ENCODE measurements at places on chromosomes 16 and 17.
A peak's percentile ranks its signal among the peaks of the same experiment; 100 is the strongest.

DNA sequence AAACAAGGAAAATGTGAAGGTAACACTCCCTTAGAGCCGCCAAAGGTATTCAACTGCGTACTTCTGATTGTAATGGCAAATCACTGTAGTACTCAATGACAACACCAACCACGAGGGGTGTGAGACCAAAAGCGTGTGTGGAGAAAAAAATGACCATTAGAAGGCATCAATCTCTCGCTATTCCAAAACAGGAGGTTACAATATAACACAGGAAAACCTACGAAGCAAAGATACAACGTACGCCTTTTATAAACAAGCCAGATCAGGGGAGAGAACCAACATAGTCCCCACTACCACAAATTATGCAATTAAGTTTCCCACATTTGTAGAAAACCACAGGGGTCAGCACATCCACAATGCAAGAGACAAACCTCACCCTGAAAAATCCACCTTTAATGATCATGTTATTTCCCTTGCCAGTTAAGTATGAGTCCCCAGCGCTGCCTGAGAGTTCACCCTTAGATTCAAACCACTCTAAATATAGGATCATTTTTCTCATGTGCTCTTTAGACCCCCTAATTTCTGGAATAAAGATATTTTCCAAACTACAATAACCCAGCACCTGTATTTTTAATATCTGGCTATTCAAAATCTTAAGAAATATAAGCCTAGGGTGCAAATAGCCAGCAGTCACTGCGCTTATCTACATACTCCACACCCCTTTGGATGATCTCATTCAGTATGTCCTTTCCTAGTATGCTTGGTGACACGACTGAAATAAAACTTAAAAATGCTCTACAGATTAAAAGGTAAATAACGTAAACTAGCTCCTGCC is 12.4 kb downstream of the TEX14 start:
- peak; percentile 100 for DNase-seq

DNA sequence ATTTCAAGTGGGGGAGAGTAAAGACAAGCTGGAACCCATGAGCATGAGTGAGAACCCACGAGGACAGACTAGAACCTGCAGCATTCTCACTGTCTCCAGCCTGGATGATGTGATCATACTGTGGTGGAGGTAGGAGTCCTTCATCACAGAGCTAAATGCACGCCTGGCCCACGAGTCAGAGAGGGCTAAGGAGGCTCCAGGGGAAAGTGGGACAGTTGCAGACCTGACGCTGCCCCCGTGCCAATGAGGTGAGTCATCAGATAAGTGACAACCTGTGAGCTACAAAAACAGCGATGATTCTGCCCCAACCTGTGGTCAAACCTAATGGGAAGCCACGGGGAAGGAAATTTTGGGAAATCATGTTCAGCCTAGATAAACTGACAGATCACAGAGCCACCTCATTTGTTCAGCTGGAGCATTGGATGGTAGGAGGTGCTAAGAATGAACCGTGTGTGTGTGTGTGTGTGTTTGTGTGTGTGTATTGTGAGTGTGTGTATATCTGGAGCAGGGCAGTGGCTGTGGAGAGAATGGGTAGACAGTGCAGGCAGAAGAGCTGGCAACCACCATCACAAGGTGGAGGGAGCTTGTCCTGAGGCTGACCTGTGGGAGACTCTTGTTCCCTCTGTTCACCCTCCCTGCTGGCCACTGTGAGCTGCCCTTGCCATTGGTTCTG is 131.8 kb downstream of the UTP18 start:
- peak; percentile 32 for DNase-seq

DNA sequence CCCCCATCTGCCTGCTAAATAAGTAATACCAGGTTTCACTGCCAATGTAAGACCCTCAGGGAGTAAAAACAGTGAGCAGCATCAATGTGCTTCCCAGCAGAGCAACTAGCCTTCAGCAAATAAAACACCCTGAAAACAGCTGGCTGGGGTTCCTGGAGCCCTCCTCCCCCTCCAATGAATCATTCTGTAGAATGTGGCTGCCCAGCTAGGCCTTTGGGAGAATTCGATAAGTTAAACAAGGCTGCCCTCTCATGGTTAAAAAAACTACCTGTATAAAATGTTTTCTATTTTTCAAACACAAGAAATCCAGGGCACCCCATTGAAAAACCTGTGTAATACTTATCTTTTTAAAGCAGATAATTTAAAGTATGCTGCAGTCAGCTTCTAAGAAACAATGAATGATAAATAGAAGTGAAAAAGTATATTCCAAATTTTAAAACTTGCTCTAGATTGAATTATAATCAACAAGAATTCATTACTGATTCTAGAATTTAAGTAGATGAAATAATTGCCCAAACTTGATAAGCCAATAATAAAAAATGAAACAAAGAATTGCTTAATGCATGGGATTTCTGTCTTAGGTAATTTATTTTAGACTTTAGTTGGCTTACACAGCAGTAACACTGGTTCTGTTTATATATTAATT is 9.4 kb upstream of the TOM1L1 start:
- DNase-seq = peak; percentile 57

DNA sequence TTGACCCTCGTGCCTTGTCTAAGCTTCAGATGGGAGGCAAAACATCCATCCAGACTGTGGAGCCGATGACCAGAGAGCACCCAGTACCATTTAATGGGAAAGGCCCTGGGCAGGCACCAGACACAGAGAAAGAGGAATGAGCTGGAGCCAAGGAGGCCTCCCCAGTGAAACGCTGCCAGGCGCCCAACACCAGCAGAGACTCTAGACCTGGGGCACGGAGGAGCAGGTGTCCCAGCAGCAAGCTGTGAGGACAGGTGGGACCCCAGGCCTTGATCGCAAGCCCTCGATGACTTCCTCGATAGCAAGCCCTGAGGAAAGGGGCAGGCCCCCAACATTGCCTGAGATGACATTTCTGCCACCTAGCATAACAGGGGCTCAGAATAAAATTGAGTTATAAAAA is 62.2 kb upstream of the SIAH1 start:
- DNase-seq = no peak

- DNase-seq = no peak
These were observed 24.6 kb upstream of the ZFP90 start for GRCh38 chr16:68514511-68514910.

- no peak for DNase-seq
These were observed 231.4 kb upstream of the WSCD1 start for GRCh38 chr17:5838661-5839300.

- DNase-seq = no peak
These were observed 147.4 kb upstream of the SDK2 start for GRCh38 chr17:73791631-73792030.

DNA sequence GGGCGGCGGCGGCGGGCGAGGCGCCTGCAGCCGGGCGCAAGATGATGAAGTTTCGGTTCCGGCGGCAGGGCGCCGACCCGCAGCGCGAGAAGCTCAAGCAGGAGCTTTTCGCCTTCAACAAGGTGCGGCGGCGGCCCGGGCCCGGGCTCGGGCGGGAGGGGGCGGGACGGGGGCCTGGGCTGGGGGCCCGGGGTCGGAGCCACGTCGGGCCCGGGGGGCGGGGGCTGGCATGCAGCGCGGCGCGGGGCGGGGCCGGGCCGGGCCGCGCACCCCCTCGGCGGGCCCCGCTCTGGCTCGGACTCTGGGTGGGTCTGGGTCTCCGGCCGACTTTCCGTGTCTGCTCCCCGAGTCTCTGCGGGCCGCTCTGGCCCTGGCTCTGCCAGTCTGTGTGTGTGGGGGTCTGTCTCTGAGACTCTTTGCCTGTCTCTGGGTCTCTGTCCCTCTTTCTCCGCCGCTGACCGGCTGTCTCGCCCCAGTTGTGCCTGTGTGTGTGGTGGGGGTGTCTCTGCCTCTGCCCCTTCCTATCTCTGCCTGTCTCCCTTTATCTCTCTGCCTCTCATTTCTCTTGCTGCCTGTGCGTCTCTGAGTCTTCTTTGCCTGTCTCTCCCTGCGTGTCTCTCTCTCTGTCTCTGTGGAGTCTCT is 328 bp downstream of the LLGL1 start:
- no peak for DNase-seq

GRCh38 chr17:72121164-72122009 is 567 bp downstream of the SOX9 start:
- no peak for DNase-seq

- no peak for DNase-seq
These were observed 89.1 kb downstream of the ELAC2 start for GRCh38 chr17:12928736-12929135.

DNA sequence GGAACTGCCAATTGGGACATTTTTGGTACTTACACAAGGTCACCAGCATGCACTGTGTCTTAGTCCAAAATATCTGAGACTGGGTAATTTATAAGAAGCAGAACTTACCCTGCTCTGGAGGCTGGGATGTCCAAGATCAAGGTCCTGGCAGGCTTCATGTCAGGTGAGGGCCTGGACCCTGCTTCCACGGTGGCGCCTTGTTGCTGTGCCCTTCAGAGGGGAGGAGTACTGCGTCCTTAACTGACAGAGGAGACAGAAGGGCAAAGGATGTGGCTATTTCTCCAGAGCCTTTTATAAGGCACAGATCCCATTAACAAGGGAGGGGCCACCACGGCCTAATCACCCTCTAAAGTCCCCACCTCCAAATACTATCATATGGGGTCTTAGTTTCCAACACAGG is 178.9 kb downstream of the C16orf95 start:
- DNase-seq = no peak

- peak; percentile 71 for DNase-seq
These were observed 28.3 kb upstream of the CDC42EP4 start for GRCh38 chr17:73340093-73340596.

DNA sequence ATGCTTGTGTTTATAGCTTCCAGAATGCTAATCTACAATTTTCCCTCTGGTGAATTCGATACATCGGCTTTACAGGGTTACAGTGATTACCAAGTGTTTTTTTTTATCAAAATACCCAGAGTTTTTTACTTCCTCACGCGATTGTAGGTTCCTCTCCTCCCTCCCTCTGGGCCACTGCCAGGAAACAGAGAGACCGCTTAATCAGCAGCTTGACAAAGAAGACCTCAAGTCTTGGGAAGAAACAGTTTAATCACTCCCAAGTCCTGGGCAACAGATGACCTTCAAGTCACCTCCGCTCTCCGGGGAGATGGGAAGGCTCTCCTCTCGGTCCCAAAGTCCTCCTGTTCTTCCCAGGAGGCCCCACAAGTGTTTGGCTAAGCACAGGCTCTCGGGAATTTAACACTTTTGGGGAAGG is 23.5 kb downstream of the SMTNL2 start:
- DNase-seq = no peak

GRCh38 chr17:40354221-40355122 is 10.1 kb downstream of the GJD3 start:
- no peak for DNase-seq

DNA sequence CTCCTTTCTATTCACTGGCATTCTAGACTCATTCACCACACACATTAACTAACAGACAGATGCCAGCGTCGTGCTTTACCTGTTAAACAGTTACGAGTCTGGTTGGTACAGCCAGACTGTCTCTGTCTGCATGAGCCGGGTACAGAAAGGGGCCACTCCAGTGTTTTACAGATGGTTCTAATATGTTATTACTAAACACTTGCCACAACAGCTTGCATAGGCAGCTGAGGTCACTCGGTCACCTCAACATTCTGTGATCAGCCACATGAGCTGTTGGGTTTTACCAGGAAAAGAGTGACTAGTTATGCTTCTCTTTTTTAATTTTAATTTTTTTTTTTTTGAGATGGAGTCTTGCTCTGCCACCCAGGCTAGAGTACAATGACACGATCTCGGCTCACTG is 25.2 kb downstream of the CD300A start:
- DNase-seq = no peak

DNA sequence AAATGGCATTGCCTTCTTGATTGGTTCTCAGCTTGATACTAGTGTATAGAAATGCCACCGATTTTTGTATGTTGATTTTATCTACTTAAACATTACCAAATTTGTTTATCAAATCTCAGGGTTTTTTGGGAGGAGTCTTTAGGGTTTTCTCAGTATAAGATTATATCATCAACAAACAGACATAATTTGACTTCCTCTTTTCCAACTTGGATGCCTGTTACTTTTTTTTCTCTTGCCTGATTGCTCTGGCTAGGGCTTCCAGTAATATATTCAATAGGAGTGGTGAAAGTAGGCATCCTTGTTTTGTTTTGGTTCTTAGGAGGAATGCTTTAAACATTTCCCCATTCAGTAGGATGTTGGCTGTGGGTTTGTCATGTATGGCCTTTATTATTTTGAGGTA is 29.1 kb downstream of the EFCAB13 start:
- no peak for DNase-seq

DNA sequence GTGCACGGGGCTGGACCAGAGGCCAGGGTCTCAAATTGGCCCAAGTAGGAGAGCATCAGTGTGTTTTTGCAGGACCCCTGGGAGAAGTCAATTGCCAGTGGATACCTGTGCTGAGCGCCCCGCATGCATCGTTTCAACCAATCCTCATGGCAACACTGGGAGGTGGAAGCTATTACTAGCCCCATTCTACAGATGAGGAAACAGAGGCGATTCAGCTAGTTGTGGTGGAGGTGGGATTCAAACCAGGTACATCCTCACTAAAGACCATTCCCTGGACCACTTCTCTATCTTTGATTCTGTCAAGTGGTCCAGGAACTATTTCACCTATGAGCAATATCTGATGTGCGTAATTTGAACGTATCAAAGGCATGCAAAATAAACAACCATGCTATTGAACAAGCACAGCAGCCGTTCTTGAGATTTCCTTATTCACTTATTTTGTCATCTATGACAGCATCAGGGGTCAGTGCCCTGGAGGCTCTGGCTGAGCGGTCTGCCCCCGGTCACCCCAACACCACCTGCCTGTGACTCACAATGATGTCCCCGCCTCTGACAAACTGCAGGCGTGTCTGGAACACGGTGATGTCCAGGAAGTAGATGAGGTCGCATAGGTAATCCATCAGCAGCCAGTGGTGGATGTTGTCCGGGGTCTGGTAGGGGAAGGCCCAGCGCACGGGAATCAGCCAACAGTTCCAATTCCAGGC is 54.0 kb downstream of the CNGB1 start:
- no peak for DNase-seq

DNA sequence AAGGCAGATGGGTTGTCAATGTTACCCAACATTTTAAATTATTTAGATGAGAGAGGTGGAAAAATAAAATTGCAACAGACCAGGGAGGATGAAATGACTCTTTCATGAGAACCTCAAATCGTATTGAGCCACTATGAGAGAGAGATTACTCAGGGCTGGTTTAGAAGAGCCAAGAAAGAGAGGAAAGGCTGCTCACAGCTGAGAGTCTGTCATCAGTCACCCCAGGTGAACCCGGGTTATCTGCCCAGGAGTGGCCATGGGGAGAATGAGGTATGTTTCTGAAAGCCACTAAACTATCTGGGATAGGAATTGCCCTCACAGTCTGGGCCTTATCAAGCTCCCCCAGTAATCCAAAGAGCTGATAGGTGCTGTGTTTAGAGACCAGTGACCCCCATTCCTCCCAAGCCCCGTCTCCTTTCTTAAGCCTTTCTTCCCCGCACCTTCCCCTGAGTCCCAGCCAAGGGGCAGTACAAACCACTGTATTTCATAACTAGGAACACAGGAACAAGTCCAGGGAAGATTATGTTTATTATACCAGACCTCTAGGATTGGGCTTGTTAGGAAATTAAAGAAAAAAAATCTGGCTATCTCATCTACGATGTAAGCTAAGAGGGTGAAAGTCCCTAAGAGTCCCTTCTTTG is 158.9 kb upstream of the NOL11 start:
- no peak for DNase-seq
